ENCODE measurements at places on chromosomes 1 and 21.

DNA sequence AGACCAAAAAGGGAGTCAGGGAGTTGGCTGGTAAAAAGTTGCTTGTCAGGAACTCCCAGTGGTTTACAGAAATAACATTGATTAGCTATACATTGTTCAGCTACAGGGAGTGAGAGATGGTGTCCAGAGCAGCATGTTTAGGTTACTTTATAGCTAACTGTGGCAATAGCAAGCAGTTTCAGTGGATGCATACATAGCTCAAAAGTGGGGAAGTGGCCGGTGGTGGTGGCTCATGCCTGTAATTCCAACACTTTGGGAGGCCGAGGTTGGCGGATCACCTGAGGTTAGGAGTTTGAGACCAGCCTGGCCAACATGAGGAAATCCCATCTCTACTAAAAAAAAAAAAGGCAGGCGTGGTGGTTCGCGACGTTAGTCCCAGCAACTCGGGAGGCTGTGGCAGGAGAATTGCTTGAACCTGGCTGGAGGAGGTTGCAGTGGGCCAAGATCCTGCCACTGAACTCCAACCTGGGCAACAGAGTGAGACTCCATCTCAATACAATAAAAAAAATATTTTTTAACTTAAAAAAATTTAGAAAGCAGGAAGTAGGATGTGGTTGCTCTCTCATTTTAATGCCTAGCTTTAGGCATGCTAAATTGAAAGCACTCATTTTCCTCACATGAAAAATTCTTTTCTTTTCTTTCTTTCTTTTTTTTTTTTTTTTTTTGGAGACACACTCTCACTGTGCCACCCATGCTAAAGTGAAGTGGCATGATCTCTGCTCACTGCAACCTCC, 109.7 kb downstream of the PPIAL4G start:
- no peak for DNase-seq

DNA sequence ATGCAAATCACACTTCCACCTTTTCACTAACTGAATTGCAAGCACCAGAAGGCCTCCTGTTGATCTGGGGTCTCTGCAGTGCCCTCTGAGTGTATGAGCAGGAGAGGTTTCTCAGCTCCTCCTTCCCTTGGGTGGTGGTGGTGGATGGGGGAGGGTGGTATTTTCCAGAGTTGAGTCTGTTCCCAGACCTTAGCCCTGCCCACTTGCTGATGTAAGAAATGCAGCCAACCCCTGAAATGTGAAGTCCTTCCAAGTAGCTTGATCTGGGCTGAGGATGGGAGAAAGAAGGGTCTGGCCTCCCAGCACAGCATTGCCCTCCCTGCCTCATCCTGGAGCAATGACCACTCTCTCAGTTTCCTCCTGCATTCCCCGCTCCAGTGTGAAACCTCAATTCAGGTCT, 6.3 kb upstream of the FOXD2 start:
- no peak for DNase-seq

- DNase-seq: no peak
These were observed at the start of gene SYNC for GRCh38 chr1:32702599-32703478. TSS of gene SYNC (minus strand) at chr1:32702770. CDS start at chr1:32702660, 110 bp downstream.

DNA sequence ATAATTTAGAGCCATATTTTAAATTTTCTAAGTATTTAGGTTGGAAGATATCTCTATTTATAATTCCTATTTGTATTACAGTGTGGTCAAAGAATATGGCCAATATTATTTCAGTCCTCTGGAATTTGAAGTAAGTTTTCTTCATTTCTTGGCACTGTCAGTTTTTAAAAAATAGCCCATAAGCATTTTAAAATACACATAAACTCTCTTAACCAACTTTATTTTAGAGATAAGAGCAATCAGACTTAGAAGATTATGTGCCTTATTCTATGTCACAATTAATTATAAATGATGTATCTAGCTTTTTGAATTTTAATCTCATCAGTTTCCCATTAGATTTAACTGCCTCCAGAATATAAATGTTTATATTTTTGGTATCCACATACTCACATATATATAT, 130.8 kb downstream of the USP25 start:
- DNase-seq: no peak

- no peak for DNase-seq
These were observed 2.8 kb downstream of the ZBTB8OS start for GRCh38 chr1:32647308-32648134.

GRCh38 chr1:208183977-208184911, 59.9 kb downstream of the PLXNA2 start:
- DNase-seq: peak; percentile 85

GRCh38 chr1:14112613-14113012, 412.6 kb downstream of the PRDM2 start:
- no peak for DNase-seq

GRCh38 chr1:2547210-2548067, 8.7 kb upstream of the TNFRSF14 start:
- no peak for DNase-seq

- no peak for DNase-seq
These were observed 48.3 kb downstream of the SUCO start for GRCh38 chr1:172581273-172581672.

DNA sequence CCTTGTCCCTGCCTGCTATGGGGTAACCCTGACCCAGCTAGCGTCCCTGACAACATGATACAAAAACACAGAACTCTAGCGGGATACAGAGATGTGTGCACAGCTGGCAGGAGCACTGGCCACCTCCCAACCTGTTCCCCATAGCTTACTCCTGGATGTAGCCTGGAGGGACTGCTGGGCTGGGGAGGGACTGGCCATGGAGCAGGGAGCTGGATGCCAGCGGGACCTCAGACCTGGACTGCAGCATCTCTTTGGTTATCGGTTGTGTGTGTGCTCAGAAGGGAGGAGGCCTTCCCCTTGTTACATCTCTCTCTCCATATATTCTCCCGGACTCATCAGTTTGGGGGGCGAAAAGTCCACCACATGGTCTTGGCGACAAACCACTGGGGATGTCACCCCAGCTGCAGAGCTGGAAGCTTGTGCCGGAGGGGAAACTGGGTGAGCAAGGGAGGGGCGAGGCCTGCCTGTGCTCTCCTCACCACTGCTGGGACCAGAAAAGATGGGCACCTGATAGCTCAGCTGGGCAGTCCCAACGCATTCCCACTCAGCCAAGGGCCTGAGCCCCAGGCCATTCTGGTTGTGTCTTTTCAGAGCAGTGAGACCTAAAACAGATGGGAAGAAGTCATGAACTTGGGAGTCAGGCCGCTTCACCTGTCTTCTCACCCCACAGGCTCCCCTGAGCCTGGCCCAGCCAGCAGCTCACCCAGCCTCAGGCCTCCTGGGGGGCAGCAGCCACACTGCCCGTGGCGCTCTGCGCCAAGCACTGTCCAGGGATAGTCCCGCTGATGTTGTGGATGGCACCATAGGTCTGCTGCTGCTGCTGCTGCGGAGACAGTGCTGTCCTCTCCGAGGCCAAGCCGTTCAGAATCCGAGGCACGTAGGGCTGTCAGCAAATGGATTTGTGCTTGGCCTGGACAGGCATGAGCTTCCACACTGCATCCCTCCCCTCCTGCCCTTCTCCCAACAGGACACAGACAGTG, 35.6 kb downstream of the TMEM63A start:
- no peak for DNase-seq

GRCh38 chr1:88502886-88503285, 181.2 kb upstream of the PKN2 start:
- DNase-seq: no peak

DNA sequence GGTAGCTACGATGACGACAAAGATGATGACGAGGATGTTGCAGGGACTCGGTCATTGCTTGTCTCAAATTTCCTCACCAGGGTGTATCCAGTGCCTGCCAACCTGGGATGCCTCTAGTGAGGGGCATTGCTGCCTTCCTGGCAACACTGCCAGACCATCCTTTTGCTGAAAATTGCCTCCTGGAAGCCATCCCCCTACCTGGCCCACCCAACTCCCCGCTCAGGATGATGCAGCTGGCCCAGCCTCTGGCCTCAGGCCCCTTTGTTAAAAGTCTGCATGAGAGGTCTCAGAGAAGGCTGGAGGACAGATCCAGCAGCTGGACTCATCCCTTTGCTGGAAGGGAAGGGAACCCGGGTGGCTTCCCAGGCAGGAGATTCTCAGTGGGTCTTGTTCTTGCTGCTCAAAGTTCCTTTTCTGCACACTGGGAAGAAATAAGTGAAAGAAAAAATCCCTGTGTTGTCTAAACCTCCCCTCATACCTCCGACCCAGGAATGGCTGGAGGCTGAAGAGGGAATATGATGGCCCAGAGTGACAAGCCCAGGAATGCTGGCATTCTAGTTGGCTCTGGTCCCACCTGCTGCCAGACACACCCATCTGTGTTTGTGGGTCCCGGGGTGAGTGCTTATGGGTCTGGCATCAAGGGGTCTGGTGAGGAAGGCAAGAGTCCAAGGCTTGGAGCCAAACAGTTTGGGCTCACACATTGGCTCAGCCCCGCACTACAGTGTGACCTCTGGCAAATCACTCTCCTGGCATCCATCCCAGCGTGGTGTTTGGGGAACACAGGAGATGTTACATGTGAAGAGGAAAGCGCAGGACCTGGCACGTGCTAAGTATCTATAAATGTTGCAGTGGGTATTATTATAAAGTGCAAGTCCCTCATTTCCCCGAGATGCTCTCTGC, 6.7 kb upstream of the FNDC5 start:
- no peak for DNase-seq

DNA sequence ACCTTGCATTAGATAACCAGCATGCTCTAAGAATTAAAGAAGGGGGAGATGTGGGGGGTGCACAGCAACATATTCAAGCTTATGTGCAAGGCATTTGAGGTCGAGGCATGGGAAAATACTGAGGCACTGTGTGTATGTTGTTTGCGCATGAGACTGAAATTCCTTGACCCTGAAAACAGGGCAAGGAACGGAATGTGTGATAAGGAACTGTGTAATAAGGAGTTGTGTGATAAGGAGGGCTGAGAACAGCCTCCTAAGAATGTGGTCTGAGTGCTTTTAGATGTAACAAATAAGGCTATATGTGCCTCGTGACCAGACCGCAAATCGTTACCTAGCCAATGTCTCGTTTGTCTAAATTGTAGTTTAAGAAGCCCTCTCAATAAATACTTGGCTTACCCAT, 26.5 kb upstream of the ITLN1 start:
- DNase-seq: no peak

DNA sequence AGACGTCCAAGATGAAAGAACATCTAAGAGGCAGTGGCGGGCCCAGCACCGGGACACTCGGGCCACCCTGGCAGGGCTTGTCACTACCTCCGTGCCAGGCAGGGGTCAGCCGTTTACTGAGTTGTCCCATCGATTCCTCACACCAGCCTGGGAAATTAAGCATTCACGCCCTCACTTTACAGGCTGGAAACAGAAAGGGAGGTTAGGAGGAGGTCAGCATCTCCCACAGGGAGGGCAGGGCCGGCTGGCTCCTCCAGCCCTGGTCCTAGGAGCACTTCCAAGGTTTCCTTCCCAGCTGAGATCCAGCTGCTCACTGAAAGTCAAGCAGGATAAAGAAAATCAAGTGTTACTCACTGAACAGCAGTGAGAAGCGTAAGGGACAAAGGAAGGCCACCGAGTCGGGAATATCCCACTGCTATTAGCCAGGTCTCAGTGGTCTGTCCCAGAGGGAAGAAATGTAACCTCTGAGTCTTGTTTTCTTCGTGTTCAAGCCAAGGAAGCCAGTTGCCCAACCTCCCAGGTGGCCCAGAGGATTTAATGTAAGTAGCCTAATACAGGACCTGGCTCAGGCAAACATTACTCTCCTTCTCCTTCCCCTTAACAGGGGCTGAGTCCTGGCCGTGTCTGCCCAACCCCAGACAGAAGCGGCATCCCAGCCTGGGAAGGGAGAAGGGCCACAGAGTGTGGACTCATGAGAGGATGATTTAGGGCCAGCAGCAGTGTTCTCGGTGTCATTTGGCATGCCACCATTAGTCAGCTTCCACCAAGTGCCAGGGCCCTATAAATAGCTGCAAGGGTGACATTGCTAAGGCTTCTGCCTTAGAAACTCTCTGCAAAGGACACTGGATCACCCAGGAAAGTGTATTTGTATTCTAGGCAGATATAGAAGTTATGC, 203.1 kb upstream of the GALNT2 start:
- no peak for DNase-seq

- DNase-seq: no peak
These were observed 50.6 kb downstream of the ROR1 start for GRCh38 chr1:63824451-63824850.

DNA sequence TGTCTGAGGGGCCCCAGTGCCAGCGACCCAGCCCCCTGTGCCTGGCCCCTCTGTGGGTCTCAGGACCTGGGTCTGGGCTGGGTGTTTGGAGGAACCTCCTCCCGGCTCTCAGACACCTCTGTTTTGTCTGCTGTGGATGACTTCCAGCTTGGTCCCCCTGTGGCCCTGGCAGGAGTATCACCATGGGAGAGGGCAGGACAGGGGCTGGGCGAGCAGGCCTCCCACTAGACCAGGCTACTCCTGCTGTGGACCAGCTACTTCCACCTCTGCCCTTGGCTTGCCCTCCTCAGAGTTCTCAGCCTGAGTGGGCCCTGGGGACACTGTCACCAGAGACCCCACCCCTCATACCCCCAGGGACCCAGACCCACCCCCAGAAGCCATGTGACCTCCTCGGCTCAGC, 21.8 kb downstream of the PLCH2 start:
- DNase-seq: no peak

- DNase-seq: no peak
These were observed 224.9 kb upstream of the FGGY start for GRCh38 chr1:59071876-59072582.

DNA sequence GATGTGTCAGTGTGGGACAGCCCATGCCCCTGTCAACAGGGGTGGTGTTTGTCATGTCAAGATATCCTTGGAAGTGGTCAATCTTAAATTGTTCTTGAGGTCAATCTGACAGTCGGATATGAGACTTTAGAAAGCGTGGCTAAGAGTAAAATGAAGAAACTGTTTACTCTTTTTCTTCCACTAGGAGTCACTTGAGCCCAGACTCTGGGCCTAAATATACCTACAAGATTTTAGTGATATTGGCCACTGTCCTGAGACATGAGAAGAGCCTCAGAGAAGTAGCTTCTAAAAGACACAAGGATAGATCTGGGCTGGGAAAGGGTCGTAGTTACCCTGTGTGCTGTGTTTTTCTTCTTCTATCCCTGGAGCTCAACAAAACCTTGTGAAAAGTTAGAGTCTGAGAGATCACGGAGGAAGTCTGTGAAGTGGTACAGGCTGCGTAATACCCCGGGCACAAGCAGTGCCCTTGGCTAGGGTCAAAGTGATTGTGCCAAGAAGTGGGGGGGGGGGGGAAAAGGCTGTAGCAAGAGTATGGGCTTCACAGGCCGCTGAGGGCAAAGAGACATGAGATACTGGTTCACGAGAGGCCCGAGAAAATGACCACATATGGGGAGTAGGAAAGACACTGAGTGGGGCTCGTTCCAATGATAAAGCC, 355.2 kb upstream of the GREM2 start:
- DNase-seq: no peak

GRCh38 chr1:14728516-14728915, 130.0 kb downstream of the KAZN start:
- no peak for DNase-seq

- no peak for DNase-seq
These were observed 1.2 kb downstream of the PIGP start for GRCh38 chr21:37071561-37072273.

DNA sequence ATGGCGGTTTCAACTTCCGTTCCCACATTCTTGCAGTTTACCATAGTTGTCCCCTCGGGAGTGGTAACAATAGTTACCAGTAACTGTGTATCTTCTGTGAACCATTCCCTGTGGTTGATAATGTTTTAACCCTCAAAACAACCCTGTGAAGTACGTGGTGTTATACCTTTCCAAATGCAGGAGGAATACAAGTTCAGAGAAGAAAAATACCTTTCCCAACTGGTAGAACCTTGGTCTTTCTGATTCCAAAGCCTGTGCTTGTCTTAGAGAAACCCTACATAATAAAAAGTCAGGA, 789 bp downstream of the BTF3L4 start:
- DNase-seq: no peak

Data from RWPE2 (cell line).